ENCODE measurements at places on chromosomes 3 and 15.

DNA sequence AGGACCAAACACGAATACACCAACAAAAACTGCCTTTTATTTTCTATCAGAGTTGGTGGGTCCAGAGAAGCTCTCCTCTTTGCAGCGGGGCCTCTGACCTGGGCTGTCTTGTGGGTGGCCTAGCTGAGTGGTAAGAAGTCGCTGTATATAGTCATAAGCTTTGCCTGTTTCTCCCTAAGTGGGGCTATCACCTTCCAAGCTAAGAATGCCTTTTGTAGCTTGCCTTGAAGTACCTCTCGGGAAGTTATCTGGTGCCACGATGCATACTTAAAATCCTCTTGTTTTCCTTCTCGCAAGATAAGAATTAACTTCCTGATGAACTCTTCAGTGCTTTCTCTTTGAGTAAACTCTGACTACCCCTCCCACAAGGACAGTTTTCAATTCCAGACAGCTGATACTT, 178.8 kb downstream of the SYNPR start:
- no peak for DNase-seq

GRCh38 chr3:51391075-51391565, at the start of gene RBM15B:
TSS of gene RBM15B (plus strand) at chr3:51391285. CDS start at chr3:51391400, 115 bp downstream.
- DNase-seq = no peak

DNA sequence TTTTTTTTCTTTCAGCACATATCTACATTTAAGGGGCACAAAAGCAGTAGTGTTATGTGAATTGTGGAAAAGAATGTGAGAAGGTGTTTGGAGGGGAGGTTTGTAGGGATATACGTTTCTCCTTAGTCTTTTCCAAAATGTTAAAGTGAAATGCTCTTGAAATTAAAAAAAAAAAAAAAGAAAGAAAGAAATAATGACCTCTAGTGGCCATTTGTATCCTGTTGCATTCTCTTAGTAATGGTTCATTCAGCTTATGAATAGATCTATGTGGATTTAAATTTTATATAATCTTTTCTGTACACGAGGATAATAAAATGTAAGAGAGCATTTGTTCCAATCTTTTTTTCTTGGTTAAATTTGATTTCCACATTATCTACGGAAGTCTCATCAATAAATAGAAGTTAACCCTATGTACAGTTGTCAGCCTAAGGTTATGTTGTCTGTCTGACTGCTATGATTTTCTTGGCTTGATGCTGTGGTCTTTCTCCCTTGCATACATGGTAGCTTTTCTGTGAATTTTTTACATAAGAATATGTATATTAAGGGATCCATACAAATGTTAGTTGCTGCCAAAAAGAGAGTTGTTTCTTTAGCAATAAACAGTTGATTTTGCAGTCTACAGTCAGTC, 1.7 kb downstream of the P2RY13 start:
- no peak for DNase-seq

DNA sequence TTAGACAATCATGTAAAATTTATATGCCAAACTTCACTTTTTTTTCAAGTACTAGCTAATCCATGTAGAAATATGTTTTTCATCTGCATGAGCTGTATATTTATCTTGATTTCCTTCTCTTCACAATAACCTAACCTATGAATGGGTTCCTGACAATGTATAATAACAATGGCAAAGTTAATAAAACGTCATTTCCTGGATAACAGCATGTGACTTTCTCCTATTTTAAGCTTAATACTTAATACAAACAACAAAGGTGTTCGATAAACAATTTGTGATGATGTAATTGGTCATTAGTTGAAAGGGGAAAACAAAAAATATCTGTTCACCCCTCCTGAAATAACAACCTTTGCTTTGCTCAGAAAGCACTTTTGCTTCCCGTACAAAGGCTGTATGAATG, 20.4 kb downstream of the CD200 start:
- DNase-seq = no peak

DNA sequence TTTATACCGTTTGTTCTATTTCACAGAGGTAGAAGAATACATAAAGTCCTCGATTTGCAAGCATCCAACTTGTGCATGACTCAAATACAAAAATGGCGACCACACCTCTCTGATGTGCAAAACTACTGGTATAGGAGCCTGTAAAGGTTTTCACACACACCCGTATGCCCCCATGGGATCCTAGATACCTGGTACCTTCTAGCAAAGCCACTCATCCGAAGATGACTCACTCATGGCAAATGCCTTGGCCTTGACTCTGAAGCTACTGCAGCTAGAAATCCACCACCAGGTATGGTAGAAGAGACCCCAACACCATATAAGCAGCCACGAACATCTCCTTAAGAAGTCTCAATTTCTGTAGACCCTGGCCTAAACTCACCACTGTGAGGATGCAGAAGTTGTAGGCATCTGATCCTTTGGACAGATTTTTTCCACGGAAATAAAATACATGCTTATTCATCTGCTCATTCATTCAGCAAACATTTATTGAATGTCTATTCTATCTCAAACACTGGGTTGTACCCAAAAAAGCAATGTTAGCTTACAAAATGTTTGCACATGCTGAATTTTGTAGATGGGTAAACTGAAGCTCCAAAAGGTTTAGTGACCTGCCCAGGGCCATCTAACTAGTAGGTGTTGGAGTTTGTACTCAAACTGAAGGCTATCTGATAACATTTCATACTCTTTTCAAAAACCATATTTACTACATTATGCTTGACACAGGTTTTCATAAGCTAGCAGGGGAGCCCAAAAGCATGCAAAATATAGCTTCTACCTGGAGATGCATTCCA, 158.8 kb downstream of the RORA start:
- no peak for DNase-seq

- DNase-seq = no peak
These were observed 17.2 kb downstream of the SYNPR start for GRCh38 chr3:63295356-63295755.

DNA sequence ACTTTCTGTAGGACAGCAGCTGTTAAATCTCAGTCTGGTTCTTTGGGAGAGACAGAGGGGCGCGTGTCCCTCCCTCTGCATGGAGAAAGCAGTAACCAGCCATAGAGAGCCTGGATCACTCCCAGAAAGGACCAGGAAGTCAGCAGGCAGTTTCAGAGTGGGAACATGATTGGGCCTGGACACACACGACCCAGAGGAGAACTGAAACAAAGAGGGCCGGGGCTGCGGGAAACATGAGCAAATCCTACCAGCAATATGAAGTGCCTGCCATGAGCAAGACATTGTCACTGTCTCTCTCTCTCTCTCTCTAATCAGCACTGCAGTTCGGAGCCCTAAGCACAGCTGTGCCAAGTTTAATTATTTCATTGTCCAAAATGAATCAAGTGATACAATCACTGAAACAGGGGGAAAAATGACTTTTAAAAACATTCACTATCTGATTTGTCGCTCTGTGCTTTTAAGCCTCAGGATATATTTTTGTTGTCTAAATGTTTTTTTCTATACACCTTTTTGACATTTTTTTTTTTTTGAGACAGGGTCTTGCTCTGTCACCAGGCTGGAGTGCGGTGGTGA, 17.6 kb downstream of the MUC13 start:
- DNase-seq = no peak

DNA sequence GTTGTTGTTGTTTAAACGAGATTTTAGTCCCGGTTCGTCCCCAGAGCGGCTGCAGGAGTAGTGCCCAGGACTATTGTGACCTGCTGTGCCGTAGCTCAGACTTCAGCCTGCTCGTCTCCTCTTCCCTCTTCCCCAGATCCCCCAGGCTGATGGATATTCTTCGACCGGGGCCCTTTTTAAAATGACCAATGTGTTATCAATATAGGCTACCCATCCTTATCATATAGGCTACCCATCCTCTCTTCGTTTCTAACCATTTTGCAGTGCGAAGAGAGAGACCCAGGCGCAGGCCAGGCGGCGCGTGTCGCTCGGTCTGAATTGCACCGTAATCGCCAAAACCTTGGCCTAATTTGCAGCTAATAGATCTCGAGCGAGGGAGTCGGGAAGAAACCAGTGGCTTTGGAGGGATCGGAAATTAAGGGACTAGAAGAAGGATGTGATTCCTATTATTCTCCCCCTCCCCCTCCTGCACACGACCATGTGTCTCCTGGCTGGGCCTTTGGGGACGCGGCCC, 23.0 kb downstream of the NR2F2 start:
- DNase-seq = no peak

DNA sequence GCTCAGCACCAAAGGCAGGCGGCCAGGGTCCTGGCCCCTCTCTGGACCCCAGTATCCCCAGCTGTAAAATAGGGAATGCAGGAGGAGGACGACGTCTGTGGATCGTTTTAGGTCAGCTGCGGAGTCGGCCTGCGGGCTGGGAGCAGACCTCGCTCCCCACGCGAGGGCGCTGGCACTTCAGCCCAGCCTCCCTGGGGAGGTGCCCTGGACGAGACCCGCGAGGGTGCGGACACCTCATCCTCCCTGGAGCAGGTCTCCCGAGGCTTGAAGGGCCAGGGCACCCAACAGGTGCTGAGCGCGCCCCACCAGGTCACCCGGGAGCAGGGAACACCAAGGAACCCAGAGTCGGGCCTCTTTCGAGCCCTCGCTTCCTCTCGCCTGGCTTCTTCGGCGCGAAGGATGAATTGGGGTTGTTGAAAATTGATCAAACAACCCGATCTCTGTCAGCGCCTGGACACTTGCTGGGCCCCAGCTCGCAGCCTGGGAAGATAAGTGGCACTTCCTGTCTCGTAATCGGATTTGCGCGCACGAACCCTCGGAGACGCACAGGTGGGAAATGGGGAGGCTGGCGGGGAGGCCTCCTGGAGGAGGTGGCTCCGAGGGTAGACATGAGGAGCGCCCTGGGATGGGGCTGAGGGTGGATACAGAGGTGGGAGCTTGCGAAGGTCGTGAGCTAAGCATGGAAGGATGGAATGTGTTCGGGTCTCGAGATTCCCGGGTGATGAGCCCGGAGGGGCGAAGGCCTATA, 588 bp upstream of the VIPR1 start:
- DNase-seq = no peak

GRCh38 chr3:67706934-67707333, 52.5 kb upstream of the SUCLG2 start:
- DNase-seq = no peak

- DNase-seq = no peak
These were observed 12.9 kb downstream of the AMOTL2 start for GRCh38 chr3:134361162-134361835.

DNA sequence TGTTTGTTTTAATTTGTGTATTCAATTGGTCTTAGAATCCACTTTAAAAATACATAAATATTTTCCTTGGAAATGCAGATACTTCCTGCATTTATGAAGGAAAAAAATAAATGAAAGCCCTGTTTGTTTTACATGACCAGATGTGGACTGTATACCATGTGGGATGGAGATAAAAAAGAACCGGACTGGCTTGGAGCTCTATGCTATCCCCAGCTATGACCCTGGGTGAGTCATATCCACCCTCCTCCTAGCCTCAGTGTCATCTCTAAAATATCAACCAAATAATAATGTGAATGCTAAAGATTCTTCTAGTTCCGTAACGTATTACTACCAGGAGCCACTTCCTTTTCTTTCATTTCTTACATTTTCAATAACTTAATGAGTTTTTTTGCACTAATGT, 44.5 kb upstream of the PDZRN3 start:
- DNase-seq = no peak

DNA sequence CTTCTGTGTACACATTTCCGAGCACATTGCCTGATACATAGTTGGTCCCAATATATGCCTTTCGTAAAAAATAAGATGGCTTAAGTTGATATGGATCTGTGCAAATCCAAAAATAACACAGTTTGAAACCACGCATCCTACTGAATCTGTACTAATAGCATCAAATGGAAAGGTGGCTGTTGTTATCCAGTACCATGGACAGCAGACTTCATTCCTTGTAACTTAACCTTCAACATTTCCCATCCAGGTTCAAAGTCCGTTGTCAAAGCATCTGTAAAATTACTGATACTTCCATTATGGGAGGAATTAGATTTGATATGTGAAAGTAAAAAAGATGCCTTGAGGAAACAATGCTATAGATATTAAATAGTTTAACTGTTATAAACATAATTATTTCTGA, 65.5 kb upstream of the C3orf49 start:
- DNase-seq = no peak

GRCh38 chr3:42014458-42014920, 52.6 kb upstream of the ULK4 start:
- DNase-seq = peak; percentile 69

- no peak for DNase-seq
These were observed 191.9 kb upstream of the IL12A start for GRCh38 chr3:159796744-159797143.

DNA sequence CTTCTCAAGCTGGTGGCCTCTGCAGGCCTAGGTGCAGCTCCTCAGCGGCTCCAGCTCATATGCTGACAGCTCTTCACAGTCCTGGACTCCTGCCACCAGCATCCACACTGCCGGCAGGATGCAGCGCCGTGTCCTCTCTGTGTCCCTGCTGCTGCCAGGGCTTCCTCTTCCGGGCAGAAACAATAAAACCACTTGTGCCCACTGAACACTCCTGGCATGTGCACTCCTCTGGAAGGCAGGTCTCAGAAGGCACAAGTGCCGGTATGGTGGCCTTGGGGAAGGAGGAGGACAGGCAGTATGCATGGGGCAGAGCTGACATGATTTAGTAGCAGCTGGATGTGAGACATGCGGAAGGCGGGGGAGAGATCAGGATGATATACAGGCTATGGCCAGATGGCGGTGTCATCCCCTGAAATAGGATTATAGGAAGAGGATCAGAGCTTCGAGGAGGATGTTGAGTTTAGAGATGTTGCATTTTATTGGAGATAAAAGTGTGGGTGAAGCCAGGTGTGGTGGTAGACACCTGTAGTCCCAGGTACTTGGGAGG, 7.5 kb upstream of the MAN2A2 start:
- DNase-seq = peak; percentile 14

Data from NCI-H2029 treated with DMSO at 0.1 percent for 48 hours (cell line).